ENCODE measurements at places on chromosomes 3 and 15. TPM values are rescaled to one million over a fixed set of nuclear protein-coding genes. Genes with fewer than 3 reads are reported as not detected.

DNA sequence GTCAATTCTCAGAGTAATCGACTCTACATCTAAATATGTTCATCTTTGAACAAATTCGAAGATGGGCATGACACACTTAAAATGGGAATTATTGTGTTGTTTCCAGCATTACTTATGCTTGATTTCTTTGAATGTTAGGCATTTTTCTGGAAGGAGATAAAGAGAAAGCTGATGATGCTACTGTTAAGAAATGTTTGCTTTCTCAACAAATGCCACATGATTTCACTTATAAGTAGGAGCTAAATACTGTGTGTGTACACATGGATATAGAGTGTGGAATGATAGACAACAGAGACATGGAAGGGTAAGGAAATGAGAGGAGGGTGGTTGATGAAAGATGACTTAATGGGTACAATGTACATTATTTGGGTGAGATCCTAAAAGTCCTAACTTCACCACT lies 400.9 kb downstream of the TBL1XR1 start:
- no peaks in the 10 kb centered on the region for H3K36me3 ChIP-seq
- H3K27me3 ChIP-seq, result no peaks in the 10 kb centered on the region
- no peak for DNase-seq
- H3K4me3 ChIP-seq, result no peak overlapping the region
- H3K27ac ChIP-seq, result no peak overlapping the region

- H3K4me1 ChIP-seq, result no peaks in the 10 kb centered on the region
Measured at GRCh38 chr3:83193526-83193925, 1432.1 kb upstream of the GBE1 start.

DNA sequence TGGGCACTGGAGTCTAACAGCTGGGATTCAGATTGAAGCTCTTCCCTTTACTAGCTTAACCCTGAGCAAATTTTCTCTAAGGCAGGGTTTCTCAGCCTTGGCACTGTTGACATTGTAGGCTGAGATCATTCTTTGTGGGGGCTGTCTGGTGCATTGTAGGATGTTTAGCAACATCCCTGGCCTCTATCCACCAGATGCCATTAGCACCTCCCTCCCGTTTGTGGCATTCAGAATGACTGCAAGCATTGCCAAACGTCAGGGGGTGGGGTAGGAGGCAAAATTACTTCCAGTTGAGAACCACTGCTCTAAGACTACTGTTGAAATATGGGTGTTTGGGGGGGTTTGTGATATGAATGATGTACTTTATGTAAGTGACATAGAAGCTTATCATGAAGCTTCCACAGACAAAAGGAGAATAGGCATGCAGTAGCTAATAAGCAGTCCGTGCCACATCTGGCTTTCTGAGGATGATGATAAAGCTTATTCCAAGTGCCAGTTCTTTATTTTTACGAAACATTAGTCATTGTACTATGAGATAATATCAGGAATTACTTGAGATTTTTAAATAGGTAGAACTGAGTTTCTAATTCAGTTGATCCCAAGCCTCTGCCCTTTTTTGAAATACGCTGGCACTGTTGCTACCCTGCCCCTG lies 39.3 kb downstream of the NKIRAS1 start:
- H3K36me3 ChIP-seq, result no peaks in the 10 kb centered on the region
- no peaks in the 10 kb centered on the region for H3K27me3 ChIP-seq
- H3K4me1 ChIP-seq, result no peaks in the 10 kb centered on the region
- no peak overlapping the region for H3K27ac ChIP-seq
- DNase-seq, result no peak

DNA sequence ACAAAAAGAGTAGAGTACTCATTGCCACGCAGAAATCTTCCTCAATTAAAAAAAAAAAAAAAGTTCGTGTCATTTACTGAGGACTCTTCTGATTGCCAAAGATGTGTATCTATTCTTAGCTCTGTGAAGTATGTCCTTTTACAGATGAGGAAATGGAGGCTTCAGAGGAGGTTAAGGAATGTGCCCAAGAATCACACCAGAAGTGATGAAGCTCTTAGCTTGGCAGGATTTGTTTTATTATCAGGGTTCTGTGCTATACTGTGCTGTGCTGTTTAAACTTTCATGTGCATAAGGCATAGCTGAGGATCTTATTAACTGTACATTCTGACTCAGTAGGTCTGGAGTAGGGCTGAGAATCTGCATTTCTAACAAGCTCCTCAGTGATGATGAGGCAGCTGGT lies 665.2 kb upstream of the ADAMTS9 start:
- no peaks in the 10 kb centered on the region for H3K4me1 ChIP-seq
- no peak overlapping the region for H3K27ac ChIP-seq
- H3K36me3 ChIP-seq, result peaks cover 8% of the 10 kb centered on the region
- no peak for DNase-seq

- no peaks in the 10 kb centered on the region for H3K36me3 ChIP-seq
- no peak overlapping the region for H3K27ac ChIP-seq
- no peaks in the 10 kb centered on the region for H3K4me1 ChIP-seq
- no peaks in the 10 kb centered on the region for H3K27me3 ChIP-seq
Measured at GRCh38 chr15:80275961-80276360, 23.9 kb upstream of the CTXND1 start.

The MYO1E gene
- 245 TPM for total RNA-seq

All from Peyer's patch (tissue), 4 donors.